ENCODE measurements at places on chromosomes 6 and 20.

DNA sequence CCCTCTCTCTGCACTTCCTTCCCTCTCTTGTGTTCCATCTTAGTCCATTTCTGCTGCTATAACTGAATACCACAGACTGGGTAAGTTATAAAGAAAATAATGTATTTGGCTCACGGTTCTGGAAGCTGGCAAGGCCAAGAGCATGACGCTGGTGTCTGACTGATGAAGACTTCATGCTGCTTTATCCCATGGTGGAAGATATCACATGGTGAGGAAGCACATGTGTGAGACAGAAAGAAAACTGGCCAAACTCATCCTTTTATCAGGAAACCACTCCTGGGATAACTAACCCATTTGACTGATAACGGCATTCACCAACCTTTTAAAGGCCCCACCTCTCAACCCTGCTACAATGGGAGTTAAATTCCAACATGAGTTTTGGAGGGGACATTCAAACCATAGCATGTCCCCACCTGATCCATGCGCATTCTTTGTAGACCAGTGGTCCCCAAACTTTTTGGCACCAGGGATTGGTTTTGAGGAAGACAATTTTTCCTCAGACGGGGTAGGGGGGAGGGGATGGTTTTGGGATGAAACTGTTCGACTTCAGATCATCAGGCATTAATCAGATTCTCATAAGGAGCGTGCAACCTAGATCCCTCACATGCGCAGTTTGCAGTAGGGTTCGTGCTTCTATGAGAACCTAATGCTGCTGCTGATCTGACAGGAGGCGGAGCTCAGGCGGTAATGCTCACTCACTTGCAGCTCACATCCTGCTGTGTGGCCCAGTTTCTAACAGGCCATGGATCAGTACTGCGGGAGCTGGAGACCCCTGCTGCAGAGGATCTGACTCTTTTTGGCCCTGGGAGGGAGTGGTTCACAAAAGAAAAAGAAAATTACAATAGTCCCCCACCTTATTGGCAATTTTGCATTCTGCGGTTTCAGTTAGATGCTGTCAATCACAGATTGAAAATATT lies 71.7 kb upstream of the RNF24 start:
- no peak for DNase-seq

DNA sequence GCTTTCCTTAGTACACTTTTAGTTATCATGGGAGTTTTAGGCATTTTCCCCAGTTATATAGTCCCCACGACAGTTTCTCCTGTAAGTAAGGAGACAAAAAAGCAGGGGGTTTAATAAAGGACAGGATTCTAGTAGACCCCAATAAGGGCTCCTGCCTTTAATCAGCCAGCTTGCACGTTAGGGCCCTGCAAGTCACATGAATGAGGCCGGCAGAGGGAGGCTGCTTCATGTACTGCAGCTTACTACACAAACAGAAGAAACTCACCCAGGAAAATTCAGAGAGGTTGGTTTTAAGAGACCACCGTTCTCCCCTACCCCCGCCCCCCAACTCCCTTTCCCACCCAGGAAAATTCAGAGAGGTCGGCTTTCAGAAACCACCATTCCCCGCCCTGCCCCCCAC lies 229.7 kb upstream of the MOCS1 start:
- no peak for DNase-seq

DNA sequence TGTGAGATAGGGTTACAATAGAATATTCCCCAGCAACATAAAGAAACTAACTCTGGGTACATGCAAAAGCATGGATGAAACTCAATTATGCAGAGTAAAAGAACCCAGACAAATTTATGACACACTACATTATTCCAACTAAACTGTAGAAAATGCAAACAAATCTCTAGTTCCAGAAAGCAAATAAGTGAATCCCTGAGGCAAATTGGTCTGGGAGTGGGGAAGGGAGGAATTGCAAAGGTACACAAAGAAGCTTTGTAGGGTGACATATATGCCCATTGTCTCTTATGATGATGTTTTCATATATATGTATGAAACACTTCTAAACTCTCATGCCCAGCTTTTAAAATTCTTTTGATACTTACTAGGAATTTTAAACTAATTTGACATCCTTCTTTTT lies 266.0 kb downstream of the CDKAL1 start:
- no peak for DNase-seq

DNA sequence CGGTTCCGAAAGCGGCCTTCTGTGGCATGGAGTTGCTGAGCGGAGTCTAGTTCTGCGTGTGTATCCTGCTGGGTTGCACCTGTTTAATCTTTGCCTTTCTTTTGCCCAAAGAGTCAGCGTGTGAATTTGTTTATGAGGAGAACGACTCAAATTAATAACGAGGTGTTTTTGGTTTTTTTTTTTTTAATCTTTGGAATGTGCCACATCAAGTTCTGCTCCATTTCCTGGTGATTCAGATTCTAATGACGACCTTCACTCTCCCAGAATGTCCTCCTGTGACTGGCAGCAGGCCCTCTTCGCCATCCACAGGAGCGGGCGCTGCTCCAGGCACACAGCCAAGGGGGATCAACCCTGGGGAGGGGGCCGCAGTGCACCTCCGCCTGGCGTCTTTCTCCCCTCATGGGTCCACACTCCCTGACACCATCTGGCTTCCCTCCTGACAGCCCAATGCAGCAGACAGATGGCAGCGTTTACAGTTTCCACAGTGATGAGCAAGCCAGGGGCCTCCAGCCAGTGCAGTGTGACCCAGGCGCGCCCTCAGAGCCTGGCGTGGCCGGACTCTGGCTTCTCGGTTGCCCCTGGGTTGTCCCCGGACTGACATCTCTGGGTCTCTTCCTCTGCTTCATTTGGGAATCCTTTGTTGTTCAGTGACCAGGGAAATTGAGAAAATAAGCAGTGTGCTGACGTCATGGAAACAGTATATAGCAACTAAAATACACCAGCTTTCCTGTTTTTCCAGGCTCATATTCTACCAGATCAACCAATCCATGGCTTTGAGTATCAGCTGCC lies 27.5 kb upstream of the AFDN start:
- DNase-seq: no peak

- no peak for DNase-seq
Observed at GRCh38 chr6:5704708-5705107, 302.0 kb downstream of the NRN1 start.

DNA sequence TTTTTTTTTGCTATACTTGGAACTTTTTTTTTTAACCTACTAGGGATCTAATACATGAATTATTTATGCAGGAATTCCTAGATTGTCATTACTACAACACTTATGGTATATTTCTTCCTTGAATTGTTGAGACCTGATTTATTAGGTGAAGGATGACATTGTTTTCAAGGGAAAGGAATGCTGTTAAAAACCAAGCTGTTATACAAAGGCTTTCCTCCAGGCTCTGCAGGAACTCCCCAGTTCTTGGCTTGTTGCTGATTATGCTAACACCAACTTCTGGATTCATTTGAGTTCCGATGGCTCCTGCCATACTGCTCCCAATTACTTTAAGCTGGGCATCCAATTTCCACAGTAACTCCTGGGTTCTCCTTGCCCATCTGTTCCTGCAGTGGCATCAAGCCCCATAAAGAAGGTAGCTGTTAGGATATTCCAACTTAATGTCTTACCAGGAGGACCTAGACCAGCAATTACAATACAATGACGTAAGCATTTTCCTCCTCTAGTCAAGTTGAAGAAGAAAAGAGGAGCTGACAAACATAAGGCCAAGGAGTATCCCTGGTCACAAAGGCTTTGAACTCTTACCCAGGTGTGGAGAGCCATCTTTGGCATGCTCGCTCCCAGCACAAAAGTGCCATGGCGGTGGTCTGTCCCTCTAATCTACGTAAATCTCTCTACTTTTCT lies 215.9 kb upstream of the AGPAT4 start:
- no peak for DNase-seq

- no peak for DNase-seq
Observed at GRCh38 chr20:47133809-47134456, 222.6 kb downstream of the ZMYND8 start.

DNA sequence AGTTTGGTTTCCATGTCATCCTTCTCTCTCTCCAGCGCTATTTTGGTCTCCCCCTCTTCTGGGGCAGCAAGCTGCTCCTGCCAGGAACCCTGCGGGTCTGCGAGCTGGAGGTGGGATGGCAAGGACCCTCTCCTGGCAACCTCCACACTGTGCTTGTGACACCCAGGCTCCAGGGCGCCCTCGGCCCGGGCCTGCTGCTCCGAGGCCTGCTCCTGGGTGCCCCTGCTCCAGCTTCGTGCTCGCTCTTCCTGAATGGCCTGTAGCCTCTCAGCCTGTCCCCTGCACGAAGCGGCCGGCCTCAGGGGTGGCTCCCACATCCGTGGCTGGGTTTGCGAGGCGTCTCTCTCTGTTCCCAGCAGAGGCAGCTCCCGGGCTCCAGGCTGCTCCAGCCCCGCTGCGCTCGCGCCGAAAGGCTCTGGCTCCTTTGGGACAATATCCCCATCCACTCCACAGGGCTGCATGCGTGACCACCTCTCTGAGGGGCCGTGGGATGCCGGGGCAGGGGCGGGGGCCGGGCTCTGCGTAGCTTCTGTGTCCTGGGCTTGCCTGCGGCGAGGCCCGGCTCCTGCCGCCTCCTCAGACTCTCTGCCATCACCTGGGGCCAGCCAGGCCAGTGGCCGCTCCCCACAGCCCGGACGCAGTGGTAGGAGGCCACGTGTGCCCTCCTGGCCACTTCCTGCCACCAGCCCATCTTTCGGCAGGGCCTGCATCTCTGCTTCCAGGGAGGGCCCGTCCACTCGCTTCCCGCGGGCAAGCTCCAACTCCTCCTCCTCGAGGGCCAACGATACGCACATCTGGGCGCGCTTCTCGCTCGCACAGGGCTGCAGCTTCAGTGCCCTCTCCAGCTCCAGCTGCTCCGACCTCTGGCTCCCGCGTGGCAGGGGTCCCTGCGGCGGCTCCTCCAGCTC lies 68.9 kb downstream of the GINS1 start:
- no peak for DNase-seq
